Hepatocyte (in vitro differentiated cells): ENCODE measurements at places on chromosomes 1 and 21. TPM values are rescaled to one million over a fixed set of nuclear protein-coding genes. Genes with fewer than 3 reads are reported as not detected.

Gene CYP4A22
- 0.83 and 2.6 TPM in 2 replicates for total RNA-seq

Gene GUCA2B
- total RNA-seq: 6.5 TPM in 1 of 2 replicates, not detected in the other

Gene MKNK1
- 20.6 and 21.6 TPM in 2 replicates for total RNA-seq

Gene PRMT6
- 20.9 and 21.7 TPM in 2 replicates for total RNA-seq

Gene C2CD2
- 8.6 and 13.9 TPM in 2 replicates for total RNA-seq

Gene KRTAP20-2
- not detected in 2 replicates for total RNA-seq
